Activated T-helper 1 cell treated with Interleukin-2 at 50 U/mL for 16 hours (primary cell): ENCODE measurements at places on chromosomes 11 and 22.
A peak's percentile ranks its signal among the peaks of the same experiment; 100 is the strongest.

- no peak for DNase-seq
These were observed 104.3 kb downstream of the EXT2 start for GRCh38 chr11:44199816-44200215.

GRCh38 chr11:69101115-69101791 lies 52.5 kb downstream of the TPCN2 start:
- DNase-seq = peak; percentile 49

GRCh38 chr11:90775567-90776165 lies 552.8 kb upstream of the CHORDC1 start:
- DNase-seq = no peak

GRCh38 chr11:72313912-72314598 lies 70.1 kb upstream of the PHOX2A start:
- no peak for DNase-seq

GRCh38 chr11:124867700-124868099 lies 2.5 kb downstream of the ROBO3 start:
- DNase-seq = no peak

DNA sequence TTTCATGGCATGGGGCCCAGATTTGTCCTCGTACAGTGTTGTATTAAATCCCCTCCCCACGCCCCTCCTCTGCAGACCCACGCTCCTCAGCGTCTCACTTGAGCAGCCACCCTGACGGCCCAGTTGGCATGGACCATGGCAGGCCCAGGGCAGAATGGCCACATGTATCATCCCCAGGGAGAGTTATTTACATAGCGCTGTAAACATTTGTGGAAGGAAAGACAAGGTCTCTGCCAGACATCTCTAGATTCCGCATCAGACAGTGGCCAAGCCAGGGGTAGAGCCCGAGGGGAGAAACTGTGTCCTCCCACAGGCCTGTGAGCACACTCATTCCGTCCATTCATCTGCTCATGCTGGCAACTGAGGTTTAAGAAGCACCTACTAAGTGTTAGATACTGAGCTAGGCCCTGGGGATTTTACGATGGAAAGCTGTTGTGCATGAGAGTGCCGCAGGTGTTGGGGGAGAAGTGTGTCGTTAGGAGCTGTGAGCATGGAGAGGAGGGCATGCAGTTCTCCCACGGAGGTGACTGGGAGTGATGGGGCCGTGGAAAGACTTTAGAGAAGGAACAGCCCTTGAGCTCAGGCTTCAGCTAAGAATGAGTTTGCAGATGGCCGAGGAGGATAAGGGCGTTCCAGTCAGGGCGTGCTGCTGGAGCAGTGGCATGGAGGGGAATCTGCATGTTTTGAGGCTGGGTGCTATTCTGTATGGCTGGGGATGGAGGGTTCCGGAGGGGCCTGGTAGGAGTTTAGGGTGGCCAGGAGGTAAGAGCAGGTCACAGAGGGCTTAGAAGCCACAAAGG lies 94.9 kb downstream of the GRIK4 start:
- DNase-seq = no peak

GRCh38 chr11:112270551-112271180 lies 10.0 kb upstream of the PLET1 start:
- no peak for DNase-seq

- DNase-seq = no peak
These were observed 7.0 kb downstream of the HPS5 start for GRCh38 chr11:18314784-18315523.

DNA sequence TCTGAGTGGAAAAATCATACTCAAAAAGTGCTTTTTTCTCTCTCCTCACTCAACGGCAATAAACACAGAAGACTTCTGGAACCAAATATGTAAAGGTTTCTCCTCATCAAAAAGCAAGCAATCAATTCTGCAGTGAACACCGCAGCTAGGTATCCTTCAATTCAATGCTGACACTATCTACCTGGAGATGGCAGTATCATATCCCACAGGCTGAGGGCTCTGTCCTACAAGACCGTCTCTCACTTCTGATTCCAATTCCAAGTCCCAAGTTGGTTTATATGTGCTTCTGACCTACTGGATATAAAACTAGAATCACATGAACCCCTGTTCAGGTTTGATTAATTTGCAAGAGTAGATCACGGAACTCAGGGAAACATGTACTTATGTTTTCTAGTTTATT lies 59.7 kb upstream of the LUZP2 start:
- no peak for DNase-seq

DNA sequence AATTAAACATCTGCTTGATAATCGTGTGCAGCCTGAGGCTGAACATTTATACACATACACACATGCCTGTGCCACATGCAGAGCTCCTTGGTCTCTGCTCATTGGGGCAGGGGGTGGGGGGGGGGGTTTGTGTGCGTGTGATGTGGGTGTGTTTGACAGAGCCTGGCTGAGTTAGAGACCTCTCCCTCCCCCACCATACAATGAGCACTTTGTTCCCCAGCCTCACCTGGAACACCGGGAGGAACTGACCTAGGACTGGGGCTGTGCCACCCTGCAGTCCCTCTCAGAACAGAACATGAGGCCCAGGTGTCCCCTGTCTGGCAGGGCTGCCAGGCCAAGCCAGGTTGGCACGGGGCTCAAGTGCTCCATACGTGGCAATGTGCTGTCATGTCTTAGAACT lies 96.6 kb downstream of the TP53I11 start:
- DNase-seq = no peak

GRCh38 chr11:46026606-46027293 lies 94.5 kb downstream of the PHF21A start:
- DNase-seq = no peak

- DNase-seq = peak; percentile 78
These were observed at the start of gene PTPRCAP for GRCh38 chr11:67437082-67437808. Gene PTPRCAP (minus strand): TSS chr11:67437682. CDS start chr11:67437619, 63 bp downstream.

GRCh38 chr22:17115945-17116565 lies 5.1 kb downstream of the TMEM121B start:
- no peak for DNase-seq

GRCh38 chr11:3880724-3881123 lies 25.3 kb downstream of the STIM1 start:
- DNase-seq = no peak

DNA sequence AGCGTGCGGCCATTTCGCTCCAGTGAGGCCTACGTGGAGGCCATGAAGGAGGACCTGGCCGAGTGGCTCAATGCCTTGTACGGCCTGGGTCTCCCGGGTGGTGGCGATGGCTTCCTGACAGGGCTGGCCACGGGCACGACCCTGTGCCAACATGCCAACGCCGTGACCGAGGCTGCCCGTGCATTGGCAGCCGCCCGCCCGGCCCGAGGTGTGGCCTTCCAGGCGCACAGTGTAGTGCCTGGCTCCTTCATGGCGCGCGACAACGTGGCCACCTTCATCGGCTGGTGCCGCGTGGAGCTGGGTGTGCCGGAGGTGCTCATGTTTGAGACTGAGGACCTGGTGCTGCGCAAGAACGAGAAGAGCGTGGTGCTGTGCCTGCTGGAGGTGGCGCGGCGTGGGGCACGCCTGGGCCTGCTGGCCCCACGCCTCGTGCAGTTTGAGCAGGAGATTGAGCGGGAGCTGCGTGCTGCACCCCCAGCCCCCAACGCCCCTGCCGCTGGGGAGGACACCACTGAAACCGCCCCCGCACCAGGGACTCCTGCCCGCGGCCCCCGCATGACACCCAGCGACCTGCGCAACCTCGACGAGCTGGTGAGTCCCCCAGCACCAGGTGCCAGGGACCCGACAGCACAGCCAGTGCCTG lies 1.8 kb downstream of the GAS2L1 start:
- DNase-seq = no peak

DNA sequence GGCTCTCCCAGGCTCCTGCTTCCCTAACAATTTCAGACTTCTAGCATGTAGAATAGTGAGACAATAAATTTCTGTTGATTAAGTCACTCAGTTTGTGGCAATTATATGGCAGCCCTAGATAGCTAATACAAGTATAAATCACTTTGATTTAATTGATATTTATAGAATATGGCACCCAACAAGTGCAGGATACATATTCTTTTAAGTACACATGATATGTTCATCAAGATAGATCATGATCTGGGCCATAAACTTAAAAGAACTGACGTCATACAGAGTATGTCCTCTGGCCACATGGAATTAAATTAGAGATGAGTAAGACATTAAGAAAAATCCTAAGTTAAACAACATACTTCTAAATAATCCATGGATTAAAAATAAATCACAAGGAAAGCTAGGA lies 67.5 kb upstream of the AMOTL1 start:
- DNase-seq = no peak

DNA sequence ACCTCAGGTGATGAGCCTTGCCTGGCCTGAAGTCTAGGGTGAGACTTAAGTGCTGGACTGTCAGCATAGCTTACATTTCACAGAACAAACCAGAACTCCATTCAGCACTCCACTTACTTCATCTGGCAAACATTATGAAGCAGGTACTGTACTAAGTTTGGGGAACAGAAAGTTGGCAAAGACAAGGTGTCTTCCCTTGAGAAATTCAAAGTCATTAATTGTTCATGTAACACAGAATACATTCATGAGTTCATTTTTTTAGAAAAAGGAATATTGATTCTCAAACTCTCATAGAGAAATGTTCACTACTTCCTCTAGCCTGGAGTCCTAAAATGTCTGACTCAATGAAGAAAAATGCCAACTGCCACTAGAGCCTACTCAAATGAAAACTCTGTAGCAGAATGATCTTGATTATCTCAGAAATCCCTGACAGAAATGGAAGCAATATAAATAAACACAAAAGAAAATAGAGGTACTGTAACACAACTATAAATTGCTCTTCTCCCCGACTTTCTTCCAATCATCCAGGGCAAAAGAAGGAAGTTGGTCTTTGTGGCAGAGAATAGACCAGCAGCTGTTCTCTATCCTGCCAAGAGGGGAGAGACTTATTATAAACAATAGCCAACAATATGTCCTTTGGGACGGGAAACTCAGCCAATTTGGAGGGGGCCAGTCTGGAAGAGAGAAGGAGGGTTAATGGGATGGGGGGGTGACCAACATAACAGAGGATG lies 129.2 kb upstream of the MTMR2 start:
- DNase-seq = no peak

DNA sequence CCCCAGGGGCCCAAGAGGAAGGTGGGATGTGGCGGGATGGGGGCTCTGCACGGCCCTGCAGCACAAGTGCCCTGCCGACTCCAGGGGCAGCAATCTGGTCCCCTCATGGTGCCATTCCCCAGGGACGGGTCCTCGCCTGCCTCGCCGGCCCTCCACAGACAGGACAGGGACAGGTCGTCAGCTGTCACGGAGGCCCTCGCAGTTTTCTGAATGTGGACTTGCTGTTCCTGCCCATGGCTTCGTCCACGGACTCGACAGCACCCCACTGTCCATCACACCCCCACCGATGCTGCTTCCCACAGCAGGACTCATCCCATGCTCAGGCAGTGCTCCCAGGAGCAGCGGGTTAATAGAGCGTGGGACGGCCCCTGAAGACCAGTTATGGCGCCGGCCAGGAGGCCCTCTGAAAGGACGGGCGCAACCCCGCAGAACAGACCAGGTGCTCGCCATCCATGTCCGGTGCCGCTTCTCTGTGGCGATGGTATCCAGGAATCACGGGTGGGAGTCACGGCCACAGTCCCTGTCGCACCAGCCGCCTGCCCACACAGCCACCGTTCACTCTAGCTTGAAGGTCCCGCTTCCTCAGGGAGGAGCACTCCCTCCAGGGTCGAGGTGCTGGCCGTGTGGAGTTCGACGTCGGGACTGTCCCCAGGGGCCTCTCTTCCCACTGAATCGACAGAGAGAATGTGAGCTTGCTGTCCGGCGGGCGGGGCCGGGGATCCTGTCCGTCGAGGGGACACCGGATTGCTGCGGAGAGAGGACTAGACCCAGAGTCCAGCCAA lies 18.5 kb upstream of the MUC2 start:
- DNase-seq = no peak

GRCh38 chr11:207863-208180 lies 314 bp downstream of the RIC8A start:
- DNase-seq = no peak

GRCh38 chr11:13215149-13215548 lies 62.4 kb upstream of the BMAL1 start:
- no peak for DNase-seq

DNA sequence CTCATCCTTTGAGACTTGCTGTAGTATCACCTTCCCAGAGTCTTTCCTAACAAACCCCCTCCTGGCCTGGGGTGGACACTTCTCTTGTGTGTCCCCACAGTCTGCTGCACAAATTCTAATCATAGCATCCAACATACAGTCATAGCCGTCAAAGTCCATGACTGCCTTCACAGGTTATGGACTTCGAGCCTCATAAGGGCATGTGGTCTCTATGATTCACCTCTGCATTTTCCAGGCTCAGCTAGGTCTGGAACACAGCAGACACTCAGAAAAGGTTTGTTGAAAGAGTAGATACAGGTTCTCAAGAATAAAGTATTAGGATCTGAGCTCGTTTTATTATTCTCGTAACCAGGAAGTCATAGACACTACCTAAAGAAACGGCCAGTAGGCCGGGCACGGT lies 13.2 kb upstream of the SCUBE2 start:
- no peak for DNase-seq

GRCh38 chr11:104581246-104581980 lies 316.8 kb downstream of the CASP12 start:
- no peak for DNase-seq

DNA sequence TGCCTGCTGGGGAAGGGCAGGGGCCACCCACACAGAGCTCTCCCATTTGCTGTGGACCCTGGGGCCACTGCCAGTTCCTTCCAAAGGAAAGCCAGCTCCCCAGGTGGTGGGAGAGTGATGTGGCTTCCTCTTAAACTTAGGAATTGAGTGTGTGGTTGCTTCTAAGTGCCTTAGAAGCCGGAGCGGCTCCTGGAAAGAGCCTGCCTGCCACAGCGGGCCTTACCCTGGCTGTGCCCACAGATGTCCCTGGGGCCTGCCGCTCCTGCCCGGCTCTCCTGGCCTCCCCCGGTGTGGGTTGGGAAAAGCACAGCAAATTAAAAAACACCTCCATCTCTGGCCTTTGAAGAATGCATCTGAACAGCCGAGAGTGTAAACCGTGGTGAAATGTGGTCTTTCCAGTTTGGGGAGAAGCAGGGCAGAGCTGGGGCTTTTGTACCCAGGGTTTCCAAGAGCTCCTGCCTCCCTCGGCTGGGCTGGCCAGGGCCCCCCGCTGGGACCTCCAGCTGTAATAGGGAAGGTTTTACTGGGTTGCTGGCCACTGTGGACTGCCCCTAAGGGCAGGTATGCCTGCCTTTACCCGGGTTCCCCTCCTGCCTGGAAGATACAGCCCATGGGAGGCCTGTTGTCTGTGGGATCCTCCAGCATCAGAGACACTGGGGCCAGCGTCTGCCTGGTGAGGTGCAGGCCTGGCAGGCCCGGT lies 30.2 kb downstream of the LRP5 start:
- DNase-seq = no peak

DNA sequence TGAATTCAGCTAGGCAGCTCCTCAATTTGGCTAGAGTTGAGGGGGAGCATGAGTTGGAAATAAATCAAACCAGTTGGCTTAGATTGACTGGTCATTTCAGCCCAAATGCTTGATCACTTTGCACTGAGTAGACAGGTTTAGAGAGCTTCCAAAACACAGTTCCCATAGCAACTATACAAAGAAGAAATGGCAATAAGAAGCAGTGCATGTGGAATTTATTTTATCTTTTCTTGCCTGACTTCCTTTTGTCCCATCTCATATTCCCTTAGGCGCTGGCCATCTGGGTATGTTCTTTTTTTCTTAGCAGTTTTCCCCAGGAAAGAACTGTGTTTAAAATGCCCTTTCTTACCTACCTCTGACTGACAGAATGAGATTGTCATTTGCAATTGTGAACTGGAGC lies 38.7 kb upstream of the C11orf87 start:
- DNase-seq = no peak

- no peak for DNase-seq
These were observed 1.5 kb downstream of the MIEF1 start for GRCh38 chr22:39503630-39504029.
